ENCODE measurements at places on chromosomes 12 and 14. TPM values are rescaled to one million over a fixed set of nuclear protein-coding genes. Genes with fewer than 3 reads are reported as not detected.

The BICDL1 gene
- total RNA-seq, result not detected

The KRT3 gene
- total RNA-seq, result not detected

The GXYLT1 gene
- total RNA-seq, result 10.8 TPM

The BCL2L2 gene
- 10.2 TPM for total RNA-seq

The LRRK2 gene
- 5.8 TPM for total RNA-seq

The MANSC1 gene
- 9.8 TPM for total RNA-seq

The IL22 gene
- total RNA-seq, result not detected

The RIC8B gene
- total RNA-seq, result 6.0 TPM

Data from cardiac ventricle fibroblast (primary cell).